ENCODE measurements at places on chromosomes 3 and 15.

DNA sequence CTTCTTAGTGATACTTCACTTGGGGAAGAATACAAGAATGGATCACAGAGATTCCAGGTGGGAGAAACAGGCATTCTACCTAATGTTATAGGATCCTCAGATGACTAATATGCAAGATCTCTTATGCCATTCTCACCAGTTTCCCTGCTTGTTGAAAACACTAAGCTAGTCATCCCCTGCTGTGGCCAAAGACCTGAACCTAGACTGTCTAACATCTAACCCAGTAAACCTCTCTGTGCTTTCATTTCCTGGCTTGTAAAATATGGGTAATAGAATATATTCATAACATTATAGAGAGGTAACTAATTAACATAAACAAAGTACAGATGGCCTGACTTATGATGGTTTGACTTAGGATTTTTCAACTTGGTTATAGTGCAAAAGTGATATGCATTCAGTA lies 776.3 kb downstream of the TUSC7 start:
- DNase-seq, result no peak

GRCh38 chr3:100108464-100109079 lies 5.7 kb downstream of the FILIP1L start:
- DNase-seq, result no peak

GRCh38 chr15:37134699-37135131 lies 34.4 kb upstream of the MEIS2 start:
- no peak for DNase-seq

GRCh38 chr15:101121511-101122090 lies 130.2 kb downstream of the CHSY1 start:
- DNase-seq, result peak; percentile 81

- no peak for DNase-seq
Observed at GRCh38 chr15:45378913-45379262, 544 bp upstream of the GATM start.

GRCh38 chr3:134527037-134527436 lies 41.2 kb downstream of the CEP63 start:
- DNase-seq, result no peak

DNA sequence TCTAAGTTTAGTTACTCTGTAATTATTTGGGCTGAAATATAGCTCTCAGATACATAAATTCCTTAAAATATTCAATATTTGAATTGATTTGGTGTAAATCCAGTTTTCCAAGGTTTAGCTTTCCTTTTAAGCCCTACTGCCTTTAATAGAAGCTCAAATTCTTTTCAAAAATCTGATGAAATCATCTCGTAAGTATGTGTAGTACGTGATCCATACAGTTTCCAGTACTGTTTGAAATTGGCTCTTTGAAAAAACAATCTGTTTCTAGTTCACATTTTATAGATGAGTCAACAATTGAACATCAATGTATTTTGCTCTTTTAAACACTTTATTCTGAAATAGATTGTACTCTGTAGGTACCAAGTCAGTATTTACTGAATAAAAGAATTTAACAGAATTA lies 84.2 kb downstream of the LRRC49 start:
- DNase-seq, result no peak

- DNase-seq, result no peak
Observed at GRCh38 chr15:90650117-90650955, 66.8 kb upstream of the BLM start.

DNA sequence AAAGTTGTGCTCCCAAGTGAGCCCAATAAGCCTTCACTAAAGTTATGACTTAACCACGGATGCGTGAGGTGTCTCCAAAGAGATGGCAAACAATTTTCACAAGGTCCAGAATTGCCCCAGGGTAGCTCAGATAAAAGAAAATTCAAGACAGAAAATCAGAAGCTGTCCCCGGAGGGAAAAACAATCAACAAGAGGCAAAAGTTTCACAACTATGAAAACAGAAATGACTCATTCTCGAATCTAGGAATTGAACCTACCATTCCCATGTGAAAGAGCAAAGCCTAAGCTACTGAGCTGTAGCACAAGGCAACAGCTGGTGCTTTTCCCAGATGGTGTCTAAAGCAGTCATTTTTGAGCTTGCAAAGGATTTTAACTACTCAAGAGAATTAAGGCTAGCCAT lies 33.5 kb upstream of the MKRN3 start:
- DNase-seq, result no peak

DNA sequence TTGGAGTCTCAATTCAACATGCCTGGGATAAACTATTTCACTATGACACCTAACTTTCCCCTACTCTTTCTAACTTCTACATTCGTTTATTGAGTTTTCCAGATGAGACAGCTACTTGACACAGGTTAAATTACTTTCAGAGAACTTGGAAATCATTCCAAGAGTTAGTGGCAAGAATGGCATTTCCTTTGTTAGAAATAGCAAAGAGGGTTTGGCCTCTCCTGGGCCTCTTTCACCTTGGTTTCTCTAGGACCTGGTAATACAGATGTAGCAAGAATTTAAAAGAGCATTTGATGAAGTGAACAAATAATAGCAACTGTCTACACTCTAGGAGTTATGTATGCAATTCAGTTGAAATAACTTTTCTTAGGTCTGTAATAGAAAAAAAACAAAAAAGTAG lies 748.9 kb downstream of the MECOM start:
- no peak for DNase-seq

DNA sequence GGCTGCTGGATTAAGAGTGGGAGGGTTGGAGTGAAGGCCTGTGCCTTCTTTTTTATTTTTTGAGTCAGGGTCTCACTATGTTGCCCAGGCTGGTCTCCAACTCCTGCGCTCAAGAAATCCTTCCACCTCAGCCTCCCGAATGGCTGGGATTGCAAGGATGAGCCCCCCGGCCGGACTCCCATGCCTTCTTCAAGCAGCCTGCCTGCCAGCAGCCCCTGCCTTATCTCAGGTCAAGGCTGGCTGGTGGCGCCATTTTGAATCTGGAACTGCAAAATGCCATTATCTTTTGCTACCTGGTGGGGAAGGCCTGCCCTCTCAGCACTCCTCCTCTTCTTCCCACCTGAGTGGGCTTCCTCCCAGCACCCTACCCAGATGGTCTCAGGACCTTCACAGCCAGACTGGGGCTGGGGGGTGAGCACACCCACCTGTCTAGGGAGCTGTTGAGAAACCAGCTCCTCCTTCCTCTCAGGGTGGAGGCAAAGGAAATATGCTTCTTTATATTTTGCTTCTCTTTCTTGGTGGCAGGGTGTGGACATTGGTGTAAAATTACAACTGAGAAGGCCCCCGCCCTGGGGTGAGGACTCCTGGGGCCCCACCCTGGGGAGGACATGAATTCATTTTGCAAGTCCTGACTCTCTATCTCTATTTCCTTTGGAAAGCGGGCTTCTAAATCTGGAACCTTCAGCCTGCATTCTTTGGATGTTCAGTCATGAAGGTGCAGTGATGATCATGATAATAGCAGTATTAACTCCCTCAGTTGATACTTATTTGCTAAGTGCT lies 7.7 kb upstream of the FLNB start:
- DNase-seq, result no peak

GRCh38 chr3:25663347-25663868 lies 1.3 kb downstream of the TOP2B start:
- DNase-seq, result no peak

GRCh38 chr15:40325700-40326099 lies 2.2 kb downstream of the INAFM2 start:
- DNase-seq, result no peak

DNA sequence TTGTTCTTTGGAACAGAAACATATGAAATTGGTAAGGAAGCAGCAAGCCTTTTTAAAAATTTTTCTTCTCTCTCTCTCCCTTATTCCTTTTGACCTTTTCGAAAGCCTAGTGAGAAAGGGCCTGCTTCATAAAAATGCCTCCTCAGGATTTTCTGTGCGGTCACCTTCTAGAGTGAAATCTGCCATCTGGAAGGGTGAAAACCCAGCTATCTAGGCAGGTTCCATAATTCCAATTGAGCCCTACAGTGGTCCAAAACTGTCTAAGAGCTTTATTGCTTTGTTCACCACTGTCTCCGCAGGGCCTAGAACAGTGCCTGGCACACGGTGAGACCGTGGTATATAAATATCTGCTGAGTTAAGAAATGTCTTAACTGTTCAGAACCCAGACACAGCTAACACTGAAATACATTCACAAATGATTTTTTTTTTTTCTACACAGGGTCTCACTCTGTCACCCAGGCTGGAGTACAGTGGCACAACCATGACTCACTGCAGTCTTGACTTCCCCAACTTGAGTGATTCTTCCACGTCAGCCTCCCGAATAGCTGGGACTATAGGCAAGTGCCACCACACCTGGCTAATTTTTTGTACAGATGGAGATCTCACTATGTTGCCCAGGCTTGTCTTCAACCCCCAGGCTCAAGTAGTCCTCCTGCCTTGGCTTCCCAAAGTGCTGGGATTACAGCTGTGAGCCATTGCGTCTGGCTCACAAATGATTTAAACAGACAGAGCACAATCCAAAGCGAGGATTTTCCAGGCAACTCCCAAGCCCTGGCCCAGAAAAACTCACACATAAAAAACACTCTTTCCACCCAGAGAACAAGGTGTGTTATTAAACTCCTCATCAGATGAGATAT lies 64.4 kb downstream of the FRMD4B start:
- no peak for DNase-seq

GRCh38 chr15:45799508-45799907 lies 164.7 kb downstream of the SQOR start:
- no peak for DNase-seq

GRCh38 chr3:72436863-72437592 lies 411.2 kb downstream of the SHQ1 start:
- DNase-seq, result no peak

DNA sequence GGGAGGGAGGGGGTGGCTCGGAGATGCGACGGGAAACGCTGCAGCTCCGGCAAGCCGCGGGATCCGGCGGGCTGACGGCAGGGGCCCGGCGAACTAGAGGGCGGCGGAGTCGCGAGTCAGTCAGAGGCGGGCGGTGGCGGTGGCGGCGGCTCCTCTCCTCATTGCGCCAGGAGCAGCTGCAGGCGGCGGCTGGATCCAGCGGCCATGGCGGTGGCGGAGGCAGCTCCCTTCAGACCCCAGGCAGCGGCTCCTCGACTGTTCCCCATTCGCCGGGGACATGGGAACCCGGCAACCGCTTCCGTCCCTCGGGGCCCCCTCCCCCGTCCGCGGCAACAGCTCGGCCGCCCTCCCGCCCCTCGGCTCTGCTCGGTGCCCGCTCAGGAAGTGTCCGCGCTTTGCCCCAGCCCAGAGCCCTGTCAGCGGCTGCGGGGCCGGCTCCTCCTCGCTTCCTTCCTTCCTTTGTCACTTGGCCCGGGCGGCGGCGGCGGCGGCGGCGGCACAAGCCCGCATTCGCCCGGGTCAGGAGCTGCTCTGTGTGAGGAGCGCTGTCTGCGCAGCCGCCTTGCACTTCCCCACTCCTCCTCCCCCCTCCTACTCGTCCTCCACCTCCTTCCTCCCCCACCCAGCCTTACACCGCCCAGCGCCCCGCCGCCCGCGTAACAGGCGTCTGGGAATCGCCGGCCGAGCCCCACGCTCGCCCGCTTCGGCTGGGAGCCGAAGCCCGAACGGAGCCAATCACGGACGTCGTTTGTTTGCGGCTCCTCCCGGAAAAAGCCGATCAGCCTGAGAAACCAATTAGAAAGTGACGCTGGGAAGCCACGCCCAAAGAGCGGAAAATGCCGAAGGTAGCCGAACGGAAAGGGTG lies at the start of gene GSK3B:
Gene GSK3B, minus strand, starts transcription at position 537 of the 865 bp plus-strand sequence. CDS start 1,013 bp downstream, outside the sequence.
- DNase-seq, result peak; percentile 70

- no peak for DNase-seq
Observed at GRCh38 chr3:115092220-115092791, 54.8 kb downstream of the ZBTB20 start.

- no peak for DNase-seq
Observed at GRCh38 chr3:196643201-196643749, 3.8 kb downstream of the NRROS start.

DNA sequence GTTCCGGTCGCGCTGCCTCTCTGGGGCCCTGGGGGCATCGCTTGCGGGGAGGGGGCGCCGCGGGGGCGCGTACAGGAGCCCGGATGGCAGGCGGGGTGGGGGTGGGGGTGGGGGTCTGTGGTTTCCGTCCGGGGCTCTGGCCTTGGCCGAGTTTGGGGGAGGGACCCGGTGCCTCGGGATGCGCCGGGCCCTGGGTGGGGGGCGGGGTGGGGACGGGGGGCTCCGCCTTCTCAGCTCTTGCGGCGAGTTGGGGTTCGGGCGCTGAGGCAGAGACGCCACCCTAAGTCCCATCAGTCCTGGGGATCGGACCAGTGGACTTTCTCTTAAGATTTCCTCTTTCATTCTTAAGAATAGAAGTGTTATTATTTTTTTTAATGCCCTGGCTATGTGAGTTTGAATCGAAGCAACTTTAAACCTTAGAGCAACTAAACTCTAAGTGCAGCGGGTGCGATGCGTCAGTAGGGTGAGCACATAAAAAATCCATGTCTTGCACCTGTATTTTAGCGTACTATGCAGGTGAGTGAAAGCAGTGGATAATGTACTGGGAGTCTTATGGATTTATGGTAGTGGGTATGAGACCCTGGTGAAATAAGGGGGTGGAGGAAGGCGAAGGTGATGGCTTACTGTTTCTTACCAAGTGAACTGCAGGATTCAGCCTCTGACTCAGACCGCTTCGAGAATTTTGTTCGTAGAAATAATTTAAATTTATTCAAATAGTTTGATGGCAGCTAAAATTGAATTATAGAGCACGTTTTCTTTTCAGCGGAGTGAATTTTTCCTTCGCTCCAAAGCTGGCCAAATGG lies 762 bp downstream of the CTNNB1 start:
- no peak for DNase-seq

GRCh38 chr3:152176241-152176640 lies 92.5 kb upstream of the MBNL1 start:
- no peak for DNase-seq

DNA sequence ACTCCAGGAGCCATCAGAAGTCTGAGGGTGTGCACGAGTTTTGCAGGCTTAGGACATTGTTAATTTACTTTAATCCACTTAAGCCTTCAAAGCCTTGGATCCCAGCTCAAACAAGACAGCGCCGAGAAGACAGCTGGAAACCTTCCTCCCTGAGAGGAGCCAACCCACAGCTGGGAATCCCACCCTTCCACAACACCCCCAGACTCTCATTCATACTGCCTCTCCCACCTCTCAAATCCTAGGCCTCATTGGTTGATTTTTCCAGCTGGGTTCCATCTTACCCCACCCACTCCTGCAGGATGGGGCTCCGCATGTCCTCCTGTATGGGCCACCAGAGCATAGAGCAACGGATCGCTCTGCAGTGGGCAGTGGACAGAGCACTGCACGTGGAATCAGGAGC lies 80.4 kb downstream of the SEMA5B start:
- DNase-seq, result no peak

GRCh38 chr3:71131375-71132314 lies 451.9 kb downstream of the FOXP1 start:
- DNase-seq, result no peak

GRCh38 chr15:59594493-59594942 lies 17.1 kb upstream of the GCNT3 start:
- DNase-seq, result no peak

DNA sequence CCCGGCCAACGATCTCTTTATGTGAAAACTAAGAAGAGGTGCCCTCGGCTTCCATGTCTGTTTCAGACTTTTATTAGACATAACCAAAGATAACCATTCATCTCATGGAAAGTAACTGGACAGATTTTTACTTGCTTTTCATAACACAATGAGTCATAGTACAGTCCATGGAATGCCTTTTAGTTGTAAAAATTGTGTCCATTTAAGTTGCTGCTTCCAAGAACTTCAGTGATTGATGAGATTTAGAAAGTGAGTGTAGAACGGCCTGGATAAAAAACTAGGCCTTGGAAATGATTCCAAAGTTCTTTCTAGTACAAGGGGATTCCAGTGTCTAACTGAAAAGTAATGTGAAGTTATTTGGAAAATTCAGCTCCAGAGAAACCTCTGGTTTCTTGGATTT lies 10.8 kb downstream of the EIF2AK4 start:
- no peak for DNase-seq

- DNase-seq, result no peak
Observed at GRCh38 chr3:9091486-9092235, 128.4 kb upstream of the RAD18 start.

GRCh38 chr15:48696627-48697312 lies 51.3 kb upstream of the FBN1 start:
- DNase-seq, result no peak
